ENCODE measurements at places on chromosomes 6 and 20.

GRCh38 chr20:6265204-6265904 is 142.5 kb upstream of the FERMT1 start:
- peak; percentile 17 for DNase-seq

GRCh38 chr20:57959018-57959417 is 249.2 kb upstream of the PMEPA1 start:
- no peak for DNase-seq

DNA sequence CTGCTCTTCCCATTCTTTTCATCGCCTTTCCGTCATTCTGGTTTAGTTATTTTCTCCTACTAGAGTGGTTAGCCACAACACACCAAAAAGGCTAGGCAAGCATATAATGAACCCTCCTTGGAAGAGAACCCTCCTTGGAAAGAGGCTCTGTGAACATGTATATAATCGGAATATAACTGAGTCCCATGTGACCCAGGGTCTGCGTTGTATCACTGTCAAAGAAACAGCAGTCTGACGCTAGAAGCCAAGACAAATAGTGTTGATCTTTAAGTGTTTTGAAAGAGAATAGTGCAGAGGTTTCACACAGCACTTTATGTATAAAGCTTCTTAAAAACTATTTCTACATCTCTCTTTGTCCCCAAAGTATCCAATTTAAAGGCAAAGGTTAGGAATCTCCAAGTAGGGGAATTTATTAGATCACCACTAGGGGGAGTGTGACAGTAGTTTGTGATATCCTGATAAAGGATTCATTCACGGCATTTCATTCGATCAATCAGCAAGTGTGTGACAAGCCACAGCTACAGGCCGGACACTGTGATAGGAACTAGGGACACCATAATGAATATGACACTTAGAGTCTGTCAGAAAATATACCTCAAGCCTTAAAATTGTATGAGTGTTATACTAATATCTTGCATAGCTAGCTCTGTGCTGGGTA is 395.3 kb downstream of the CD109 start:
- peak; percentile 12 for DNase-seq

DNA sequence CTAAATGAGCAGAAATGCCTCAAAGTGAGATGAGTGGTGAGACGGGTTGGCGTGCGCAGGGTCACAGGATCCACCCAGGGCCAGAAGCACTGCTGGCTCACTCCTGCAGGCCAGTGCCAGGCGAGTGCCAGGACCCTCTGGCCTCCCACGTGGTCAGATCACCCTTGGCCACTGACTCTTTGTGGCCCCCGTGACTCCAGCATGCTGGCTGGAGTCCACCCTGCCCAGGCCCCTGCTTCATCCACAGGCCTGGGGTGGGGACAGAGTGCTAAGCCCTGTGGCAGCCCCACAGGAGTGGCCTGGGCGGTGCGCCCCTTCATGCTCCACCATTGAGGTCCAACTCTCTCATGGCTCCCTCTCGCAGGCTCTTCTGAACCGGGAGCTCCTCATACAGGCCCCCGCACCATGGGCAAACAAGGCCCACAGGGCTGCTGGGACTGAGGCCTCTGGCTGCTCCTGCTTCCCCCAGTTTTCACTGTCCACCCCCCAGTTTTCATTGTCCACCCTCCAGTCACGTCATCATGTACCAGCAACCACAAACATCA is 61.6 kb downstream of the ABHD12 start:
- DNase-seq: no peak

DNA sequence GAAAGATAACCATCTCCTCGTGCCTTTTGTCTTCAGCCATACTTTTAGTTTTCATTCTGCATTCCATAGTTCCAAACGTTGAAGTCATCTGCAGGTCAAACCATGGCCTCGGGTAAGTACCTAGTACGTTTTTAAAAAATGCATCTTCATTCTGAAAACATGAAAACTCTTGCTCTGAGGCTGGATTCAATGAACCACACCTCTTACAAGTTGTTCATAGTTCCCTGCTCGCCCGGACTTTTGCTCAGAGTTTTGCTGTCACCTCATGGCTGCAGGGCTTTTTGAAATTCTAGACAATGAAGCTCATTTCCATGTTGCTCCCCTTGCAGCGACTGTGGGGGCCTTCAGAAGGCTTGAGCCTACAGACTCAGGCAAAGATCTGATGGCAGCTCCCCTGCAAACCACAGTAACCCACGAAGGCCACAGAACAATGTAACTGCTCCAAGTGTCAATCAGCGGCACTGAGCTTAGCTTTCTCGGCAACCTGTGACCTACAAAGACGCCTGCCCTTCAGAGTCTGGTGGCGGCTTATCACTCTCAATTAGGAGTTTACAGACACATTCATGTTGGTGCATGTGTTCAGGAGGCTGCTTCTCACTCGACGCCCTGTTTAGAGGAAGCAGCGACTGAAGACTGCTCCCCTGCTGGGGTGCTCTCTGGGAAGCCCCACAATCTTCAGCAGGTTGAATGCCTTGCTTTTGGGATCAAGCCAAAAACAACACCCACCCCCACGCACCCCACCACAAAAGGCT is 61.2 kb downstream of the FOXC1 start:
- DNase-seq: no peak

DNA sequence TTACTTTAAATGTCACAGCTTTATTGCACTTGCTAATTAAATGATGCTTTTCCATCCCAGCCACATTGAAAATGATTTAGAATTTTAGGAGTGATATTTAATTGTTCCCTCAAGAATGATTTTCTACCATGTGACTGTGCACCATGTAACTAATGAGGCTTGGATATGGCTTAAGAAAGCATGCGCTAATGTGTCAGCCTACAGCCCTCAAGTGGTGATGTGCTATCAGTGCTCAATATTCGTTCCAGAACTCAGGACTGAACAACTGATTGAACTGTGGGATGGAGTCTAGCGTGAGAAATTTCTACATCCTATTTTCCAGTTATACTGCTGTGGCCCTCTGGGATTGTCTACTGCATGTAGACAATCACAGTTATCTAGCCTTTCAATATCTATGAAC is 71.5 kb downstream of the PKIB start:
- DNase-seq: no peak

DNA sequence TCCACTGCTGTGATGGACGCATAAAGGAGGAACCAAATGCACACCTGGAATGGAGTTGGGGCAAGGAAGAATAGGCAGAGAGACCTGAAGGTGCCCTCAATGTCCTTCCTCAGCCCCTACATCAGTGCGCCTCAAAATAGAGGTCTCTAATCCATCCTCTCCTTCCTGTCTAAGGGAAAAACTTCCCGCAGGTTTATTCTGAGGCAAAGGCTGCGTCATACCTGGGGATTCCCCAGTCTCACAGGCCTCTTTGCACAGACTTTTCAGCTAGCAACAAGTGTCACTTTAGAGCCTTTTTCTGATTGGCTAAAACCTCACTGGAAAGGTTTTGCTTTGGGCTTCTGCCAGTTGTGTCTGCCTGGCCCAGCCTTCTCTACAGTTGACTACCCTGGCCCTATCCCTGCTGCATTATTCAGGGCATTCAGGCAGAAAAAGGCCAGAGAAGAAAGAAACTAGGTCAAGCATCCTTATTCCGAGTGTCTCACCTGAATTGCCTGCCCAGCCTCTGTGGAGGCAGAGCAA is 1.8 kb upstream of the HLA-DQB1 start:
- no peak for DNase-seq

DNA sequence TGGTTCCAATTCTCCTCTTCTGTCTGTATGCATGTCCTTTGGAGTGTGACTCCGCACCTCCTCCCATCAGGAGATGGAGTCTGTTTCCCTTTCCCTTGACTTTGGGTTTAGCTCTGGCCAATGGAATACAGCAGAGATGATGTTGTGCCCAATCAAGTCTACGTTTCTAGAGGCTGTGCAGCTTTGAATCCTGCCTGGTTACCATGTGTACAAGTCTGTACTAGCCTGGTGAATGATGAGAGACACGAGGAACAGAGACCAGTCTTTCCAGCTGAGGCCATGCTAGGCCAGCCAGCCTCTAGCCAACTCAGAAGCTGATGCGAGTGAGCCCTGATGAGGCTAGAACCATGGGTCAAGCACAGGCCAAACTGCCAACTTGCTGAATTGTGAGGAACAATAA is 83.2 kb downstream of the LAMP5 start:
- no peak for DNase-seq

GRCh38 chr20:39812116-39812515 is 850.0 kb downstream of the DHX35 start:
- DNase-seq: no peak

DNA sequence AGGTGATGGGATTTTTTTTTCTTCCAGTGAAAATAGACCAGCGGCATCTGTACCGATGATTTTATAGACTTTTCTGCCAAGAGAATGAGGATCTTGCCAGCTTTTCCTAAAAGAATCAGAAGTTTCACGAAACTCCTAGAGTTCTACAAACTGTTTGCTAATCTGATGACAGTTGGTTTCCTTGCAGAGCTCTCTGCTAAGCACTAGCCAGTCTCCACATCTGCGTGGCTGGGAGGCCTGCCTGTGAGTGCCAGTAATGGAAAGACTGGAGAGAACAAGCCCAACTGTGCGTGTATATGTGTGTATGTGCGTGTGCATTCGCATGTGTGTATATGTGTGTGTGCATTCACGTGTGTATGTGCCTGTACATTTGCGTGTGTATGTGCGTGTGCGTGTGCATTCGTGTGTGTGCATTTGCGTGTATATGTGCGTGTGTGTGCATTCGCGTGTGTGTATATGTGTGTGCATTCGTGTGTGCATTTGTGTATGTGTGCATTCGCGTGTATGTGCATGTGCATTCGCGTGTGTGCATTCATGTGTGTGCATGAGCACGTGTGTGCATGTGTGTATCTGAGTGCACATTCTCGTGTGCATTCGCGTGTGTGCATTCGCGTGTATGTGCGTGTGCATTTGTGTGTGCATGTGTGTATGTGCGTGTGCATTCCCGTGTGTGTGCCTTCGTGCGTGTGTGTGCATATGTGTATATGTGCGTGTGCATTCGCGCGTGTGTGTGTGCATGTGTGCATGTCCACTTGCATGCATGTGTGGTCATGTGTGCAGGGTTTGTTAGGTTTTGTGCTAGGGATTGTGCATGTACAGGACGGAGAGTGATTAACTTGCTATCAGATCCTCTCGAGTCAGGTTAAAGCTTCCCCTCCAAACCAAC is 379.4 kb downstream of the TAF4 start:
- DNase-seq: no peak

- no peak for DNase-seq
Measured at GRCh38 chr20:45377269-45377668, 856 bp downstream of the TP53TG5 start.

DNA sequence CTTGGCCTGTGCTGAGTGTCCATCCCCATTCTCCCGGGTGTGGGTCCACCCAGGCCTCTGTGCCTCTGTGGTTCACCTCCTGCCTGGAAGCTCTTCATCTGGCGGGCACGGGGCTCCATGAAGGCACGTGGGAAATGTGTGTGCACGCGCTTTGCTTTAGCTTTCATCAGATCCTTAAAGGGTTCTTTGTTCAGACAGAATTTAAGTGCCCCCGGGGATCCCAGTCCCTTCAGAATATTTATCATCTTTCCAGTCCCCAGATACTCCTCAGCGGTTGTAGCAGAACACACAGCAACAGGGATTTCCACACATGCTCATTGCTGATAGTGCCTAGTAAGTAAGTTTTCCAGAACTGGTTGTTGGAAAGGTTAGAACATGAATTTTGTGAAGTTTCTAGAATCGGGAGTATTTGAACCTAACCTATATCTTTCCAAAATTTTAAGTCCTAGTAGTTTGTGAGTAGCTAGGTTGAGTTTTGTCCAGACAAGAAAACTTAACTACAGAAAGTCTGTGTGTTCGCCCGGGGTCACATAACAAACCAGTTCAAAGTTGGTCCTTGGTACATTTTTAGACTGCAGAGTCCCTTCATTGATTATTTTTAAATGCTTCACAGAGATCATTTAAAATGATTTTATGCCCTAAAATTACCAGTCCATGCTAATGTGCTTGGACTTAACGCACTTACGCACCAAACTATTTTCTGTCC is 67.7 kb downstream of the RPP40 start:
- no peak for DNase-seq

DNA sequence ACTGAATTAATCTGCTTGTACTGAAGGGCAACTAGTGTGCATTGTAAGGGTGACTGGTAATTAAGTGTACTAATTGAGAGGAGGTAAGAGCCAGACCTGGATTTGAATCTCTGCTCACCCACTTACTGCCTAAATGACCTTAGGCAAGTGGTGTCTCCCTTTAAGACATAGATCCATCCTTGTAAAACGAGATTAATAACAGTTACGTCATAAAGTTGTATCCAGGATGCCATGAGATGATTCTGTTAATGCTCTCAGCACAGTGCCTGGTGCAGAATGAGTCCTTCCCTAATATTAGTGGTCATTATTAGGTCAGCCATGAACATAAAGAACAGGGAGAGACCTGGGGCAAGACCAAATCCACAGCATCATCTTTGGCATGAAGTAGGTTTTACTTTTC is 470.1 kb downstream of the MAFB start:
- DNase-seq: no peak

GRCh38 chr6:91042656-91043055 is 455.8 kb upstream of the MAP3K7 start:
- DNase-seq: no peak

GRCh38 chr6:90186637-90187371 is 109.8 kb downstream of the BACH2 start:
- DNase-seq: no peak

DNA sequence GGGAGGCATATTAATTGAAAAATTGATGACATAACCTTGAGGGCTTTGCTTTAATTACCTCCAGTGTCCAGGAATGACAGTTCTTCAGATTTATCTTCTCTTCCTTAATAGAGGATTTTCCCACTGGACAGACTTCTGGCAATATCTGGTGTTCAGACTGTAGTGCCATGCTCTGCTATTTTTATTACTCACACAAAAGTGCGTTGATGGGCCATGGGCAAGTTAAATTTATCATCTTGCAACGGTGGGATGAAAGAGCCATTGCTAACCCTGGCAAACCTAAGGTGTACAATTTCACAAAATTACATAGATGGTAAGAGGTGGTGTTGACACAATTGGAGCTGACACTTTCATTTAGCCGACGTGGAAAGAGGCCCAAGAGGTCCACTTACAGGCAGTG is 253.7 kb upstream of the PLCB4 start:
- no peak for DNase-seq

DNA sequence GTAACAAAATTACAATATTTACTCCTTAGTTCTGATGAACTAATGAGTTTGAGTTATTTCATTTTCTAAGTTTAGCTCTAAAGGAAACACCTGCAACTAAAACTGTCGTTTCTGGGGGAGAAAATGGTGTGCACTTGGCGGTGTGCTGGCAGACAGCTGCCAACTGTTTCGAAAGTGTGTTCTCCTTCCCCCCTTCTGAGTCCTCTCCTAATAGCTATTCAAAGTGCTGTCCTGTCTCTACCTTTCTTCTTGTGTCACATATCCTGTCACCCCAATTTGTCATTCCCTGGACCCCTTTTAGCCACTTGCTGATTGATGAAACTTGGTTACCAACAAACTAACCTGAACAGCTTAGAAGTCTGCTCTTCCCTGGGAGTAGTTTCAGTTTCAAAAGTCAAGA is 4.9 kb upstream of the UBE2J1 start:
- DNase-seq: no peak

DNA sequence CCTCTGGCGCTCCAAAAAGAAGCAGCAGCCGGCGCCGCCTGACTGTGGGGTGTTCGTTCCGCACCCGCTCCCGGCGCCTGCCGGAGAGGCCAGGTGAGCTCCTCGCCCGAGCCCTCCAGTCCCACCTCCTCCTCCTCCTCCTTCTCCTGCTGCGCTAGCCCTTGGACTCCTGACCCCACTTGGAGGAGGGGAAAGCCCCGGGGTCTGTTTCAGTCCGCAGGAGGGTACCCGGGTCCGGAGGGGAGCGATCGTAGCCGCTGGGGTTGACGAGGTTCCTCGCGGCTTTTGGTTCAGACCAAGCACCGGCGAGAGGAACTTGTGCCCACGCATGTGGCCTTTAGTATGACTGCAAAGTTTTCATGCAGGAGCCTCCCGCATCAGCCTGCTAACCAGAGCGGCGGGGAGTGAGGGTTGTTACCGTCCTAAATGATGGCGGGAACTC is 493 bp downstream of the CRYBG1 start:
- no peak for DNase-seq

Data from brain pericyte (primary cell).